Mesenteric fat pad (tissue), 1 donor: ENCODE measurements at places on chromosomes 6 and 20. TPM values are rescaled to one million over a fixed set of nuclear protein-coding genes. Genes with fewer than 3 reads are reported as not detected.

The SLC22A7 gene
- total RNA-seq: not detected

DNA sequence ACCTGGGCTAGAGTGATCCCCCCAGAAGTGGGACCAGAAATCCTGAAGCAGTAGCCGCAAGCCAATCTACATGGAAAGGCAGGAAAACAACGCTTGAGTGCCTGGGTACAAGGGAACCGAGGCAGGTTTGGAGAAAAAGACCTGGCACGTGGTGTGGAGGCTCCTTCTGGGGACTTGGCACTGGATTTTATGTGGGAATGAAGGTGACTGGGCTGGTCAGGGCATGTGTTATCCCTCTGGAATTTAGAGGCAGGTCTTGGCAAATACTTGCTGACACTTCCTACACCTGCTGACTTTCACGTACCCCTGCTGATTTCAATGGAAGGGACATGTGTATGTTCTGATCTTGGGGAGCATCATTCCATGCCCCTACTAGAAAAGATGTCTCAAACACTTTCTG, 25.0 kb upstream of the FAM217A start:
- DNase-seq: no peak

The BPI gene
- total RNA-seq: not detected

DNA sequence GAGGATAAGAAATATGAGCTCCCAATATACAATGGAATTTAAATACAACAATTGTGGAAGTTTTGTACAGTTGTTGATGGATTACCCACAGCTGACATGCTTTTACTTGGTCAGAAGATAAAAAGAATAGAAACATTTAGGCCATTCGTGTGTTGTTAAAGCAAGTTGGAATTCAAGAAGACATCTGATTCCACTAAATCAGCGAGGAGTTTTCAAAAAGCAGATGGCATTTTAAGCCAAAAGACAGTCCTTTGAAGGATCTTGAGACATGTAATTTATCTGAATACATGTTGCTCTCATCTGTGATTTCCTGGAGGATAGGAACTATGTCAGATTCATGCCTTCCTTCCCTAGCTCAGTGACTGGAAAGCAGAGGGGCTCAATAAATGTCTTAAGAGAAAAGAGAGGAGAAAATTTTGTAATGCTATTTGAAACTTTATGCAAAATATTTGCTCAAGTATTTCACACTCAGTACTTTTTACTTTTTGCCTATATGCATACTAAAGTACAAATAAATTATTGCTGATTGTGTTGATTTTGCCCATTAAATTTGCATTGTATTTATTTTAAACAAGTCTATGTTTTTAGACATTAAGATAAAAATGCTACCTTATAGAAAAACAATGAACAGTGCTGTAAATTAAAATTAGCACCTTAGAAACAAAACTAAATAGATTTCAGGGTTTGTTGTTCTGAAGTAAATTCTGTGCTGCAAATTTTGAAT, 733.8 kb upstream of the FLRT3 start:
- no peak for DNase-seq

DNA sequence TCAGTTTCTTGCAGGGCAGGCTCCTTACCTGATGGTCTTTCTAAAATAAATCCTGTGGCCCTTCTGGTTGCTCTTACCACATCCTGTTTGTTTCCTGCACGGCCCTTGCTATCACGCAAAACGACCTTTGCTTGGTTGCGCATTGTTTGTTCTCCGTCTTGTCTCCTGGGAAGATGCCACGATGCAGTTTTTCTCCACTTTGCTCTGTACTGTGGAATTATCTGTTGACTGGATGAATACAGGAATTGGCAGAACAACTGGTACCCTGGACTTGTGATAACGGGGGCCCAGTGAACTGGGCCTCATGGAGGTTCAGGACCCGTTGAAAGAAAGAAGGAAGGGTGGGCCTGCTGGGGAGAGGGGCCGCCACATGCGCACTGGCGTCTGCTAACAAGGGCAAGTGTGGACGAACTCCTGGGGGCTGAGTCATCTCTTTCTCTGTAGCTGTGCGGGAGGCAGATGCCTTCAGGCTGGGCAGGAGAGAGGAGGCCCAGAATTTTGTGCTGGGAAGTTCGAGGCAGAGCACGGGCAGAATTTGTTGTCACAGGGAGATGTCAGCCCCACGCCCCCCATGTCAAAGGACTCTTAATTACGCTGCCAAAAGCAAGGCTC, 139.9 kb downstream of the BMP7 start:
- no peak for DNase-seq

The EDN3 gene
- not detected for total RNA-seq

DNA sequence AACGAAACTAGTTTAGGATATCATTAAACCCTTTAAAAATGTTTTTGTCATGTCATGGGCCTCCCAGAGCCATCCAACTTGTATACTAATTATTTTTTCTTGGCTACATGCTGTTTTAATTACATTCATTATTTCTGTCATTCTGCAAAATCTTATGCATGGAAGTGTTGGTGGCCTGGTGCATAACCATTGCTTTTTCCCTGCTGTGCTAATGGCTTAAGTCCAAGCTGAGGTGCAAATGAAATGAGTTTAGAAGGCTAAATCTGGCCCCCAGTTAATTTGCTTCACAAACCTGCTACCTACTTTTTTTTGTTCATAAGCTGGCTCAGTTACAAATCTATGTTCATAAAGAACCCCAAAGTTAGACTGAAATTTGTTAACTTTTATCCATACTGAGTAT, 1249.9 kb downstream of the EPHA7 start:
- DNase-seq: no peak

The BPIFB1 gene
- not detected for total RNA-seq

DNA sequence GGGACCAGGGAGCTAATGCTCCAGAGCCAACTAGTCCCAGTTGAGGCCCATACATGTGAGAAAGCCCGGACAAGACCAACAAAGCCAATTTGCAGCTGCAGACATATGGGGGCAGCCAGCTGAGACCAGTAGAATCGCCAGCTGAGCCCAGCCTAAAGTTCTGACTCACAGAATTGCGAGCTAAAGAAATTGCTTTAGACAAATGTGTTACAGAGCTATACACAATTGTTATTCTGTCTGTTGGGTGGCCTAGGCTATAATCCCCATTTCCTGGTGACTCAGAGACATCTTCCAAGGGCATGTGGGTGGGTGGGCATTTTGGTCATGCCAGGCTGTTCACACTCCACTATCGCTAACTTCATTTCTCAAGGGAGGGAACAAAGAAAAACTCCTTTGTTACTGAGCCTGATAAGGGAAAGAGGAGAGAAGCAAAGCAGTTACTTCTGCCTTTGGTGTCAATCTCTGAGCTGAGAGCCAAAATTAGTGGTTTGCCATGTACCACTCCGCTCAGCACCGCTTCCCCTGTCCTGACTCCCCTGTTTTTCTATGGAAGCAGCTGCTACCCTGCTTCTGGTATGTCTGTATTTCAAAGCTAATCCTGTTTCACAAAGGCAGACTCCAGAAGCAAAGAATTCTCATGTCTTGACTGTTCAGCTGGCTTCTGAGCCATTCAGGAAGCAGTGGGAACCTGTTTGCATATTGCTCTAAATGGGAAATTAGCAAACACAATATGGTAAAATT, 26.1 kb downstream of the SCP2D1 start:
- no peak for DNase-seq

DNA sequence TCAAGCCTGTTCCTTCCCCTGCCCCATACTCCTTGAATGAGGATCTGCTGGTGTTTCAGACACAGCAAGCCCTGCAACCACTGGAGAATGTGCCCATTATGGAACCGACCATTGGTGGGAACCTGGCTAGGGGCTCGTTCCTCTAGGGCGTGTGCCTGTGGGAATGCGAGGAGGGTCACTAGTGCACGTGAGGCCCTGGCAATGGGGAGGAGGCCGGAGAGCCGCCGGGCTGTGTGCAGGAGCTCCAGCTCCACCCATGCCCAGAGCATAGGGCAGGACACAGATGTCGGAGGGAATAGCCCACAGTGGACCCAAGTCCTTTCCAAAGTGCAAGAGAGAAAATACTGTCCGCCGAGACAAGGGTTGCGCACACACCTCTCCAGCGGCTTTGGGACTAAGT, 99.3 kb downstream of the ERMARD start:
- DNase-seq: peak; percentile 78

DNA sequence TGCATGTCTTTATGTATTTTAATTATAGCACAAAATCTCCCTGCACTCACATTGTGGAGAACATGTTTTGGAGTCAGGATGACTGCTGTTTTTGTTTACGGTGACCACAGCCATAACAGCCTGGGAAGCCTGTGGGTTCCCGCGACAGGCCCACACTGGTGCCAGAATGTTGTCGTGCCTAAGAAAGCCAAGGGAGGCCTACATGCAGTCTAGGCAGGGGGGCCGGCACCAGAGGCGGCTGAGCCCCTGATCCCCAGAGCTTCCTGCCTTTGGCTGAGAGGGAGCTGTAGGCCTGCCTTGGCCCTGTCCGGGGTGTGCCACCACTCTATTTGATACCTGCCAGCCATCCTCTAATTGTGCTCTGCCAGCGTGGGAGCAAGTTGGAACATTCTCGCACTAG, 46.7 kb downstream of the TBC1D7 start:
- peak; percentile 74 for DNase-seq

DNA sequence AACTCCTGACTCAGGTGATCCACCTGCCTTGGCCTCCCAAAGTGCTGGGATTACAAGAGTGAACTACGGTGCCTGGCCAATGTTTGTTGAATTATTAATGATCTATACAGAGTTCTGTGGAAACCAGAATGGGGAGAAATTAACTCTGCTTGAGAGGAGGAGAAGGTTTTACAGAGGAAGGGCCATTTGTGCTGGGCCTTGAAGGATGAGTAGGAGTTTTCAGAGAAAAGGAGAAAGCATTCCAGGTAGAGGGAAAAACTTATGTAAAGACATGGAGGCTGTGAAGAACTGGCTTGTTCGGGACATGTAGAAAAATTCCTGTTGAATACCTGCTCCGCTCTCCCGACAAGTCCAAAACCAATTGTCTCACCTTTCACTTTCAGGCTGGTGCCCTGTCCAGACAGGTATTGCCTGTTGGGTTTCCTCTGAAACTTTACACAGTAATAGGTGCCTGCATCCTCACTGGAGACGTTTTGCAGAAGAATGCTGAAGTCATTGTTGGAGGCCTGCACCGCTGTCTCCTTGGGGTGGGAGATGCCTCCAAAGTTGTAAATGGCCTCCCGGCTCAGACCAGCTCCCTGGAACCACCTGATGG, 11.3 kb upstream of the NSFL1C start:
- no peak for DNase-seq

GRCh38 chr6:105279463-105279862, 99.6 kb upstream of the POPDC3 start:
- no peak for DNase-seq

The LKAAEAR1 gene
- total RNA-seq: not detected

- DNase-seq: no peak
These were observed 111.5 kb downstream of the PRND start for GRCh38 chr20:4833074-4833728.

- DNase-seq: no peak
These were observed 53.9 kb downstream of the ERMARD start for GRCh38 chr6:169805242-169805838.

The FOXC1 gene
- 7.6 TPM for total RNA-seq

GRCh38 chr6:159082039-159082815, 37.4 kb upstream of the TAGAP start:
- no peak for DNase-seq

GRCh38 chr6:22638320-22638719, 69.0 kb downstream of the HDGFL1 start:
- DNase-seq: no peak

The ZNF322 gene
- 16.3 TPM for total RNA-seq

- DNase-seq: no peak
These were observed at the start of gene FAM83B for GRCh38 chr6:54846243-54846856. Gene FAM83B (plus strand): TSS chr6:54846771. CDS start chr6:54870247, 23,476 bp downstream.

The GPR63 gene
- 0.32 TPM for total RNA-seq

The E2F1 gene
- 2.3 TPM for total RNA-seq

- DNase-seq: no peak
These were observed 39.3 kb upstream of the OSTM1 start for GRCh38 chr6:108113557-108114519.

The ILRUN gene
- total RNA-seq: 85.3 TPM

DNA sequence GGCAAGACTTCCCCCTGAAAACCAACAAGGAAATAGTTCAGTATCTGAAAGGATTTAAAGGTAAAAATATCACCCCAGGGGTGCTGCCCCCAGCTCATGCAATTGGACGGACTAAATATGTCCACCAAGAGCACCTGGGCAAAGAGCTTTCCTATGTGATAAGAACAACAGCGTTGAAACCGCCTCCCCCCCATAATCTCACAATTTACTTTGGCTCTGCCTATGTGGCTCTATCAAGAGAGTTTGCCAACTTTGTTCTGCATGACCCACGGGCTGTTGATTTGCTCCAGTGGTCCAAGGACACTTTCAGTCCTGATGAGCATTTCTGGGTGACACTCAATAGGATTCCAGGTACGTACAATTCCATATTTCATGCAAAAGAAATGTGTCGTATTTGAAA, 35.8 kb downstream of the GCNT2 start:
- DNase-seq: no peak

DNA sequence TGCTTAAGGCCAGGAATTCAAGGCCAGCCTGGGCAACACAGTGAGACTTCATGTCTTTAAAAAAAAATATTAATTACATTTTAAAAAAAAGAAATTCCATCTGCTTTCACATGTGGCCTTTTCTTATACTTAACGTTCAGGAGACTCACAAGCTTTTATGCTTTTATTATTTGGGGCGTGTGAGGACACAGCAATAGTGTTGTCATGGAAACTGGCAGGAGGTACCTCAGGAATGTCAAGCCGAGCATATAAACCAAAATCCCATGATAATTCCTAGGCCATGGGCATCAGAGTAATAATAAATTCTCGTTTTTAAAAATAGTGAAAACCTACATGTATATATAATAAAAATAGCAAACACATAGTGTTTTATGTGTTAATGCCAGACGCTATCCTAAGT, 89.8 kb downstream of the IYD start:
- DNase-seq: no peak

The TLDC2 gene
- total RNA-seq: not detected

The MYBL2 gene
- not detected for total RNA-seq

DNA sequence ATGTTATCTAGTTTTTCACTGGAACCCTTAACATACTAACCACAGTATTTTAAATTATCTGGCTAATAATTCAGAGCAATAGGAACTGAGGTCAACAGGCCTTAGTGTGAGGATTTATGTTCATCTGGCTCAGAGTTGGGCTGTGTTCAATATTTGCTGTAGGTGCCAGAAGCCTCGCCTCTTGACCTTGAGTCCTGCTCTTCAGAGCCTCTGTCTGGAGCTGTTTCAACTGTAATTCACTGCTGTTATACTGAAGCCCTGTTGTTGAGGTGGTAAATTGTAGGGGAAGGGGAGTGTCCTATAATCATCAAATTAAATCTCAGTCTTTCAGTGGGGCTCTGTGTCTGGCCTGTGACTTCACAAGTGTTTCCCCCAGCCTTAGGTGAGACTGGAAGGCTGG, 184.4 kb downstream of the CDH26 start:
- DNase-seq: no peak
